ENCODE measurements at places on chromosomes 5 and 9. TPM values are rescaled to one million over a fixed set of nuclear protein-coding genes. Genes with fewer than 3 reads are reported as not detected.

Gene GLRA1
- total RNA-seq, result 0.16 TPM

Gene ANP32B
- total RNA-seq, result 3.9 TPM

Gene LHX2
- total RNA-seq, result 189 TPM

Gene MSMP
- not detected for total RNA-seq

Gene ABLIM3
- total RNA-seq, result 5.8 TPM

Gene PCDHGB5
- total RNA-seq, result 18.1 TPM

Gene ABCA2
- total RNA-seq, result 20.9 TPM

Gene MYOZ3
- total RNA-seq, result 1.7 TPM

Gene BRD3
- total RNA-seq, result 27.6 TPM

Gene CAMK4
- total RNA-seq, result 130 TPM

Data from occipital lobe (tissue), 3 donors.